Liver (tissue), 10 donors: ENCODE measurements at places on chromosomes 2 and 18. TPM values are rescaled to one million over a fixed set of nuclear protein-coding genes. Genes with fewer than 3 reads are reported as not detected.

GRCh38 chr2:152613235-152613634 is 104.0 kb downstream of the PRPF40A start:
- DNase-seq = no peak

DNA sequence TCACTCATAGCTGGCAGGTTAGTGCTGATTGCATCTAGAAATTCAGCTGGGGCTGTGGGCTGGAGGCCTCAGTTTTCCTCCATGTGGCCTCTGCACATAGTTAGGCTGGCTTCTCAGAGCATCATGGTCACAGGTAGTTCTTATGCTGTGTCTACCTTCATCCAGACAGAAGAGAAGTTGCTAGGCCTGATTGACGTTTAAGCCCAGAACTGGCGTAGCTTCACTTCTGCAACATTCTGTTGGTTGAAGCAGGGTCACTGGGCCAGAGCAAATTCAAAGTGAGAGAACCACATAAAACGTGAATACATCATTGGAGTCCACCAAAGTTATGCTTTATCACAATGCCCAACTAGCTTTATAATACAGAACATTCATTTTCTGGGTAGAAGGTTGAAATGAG is 116.0 kb downstream of the SPP2 start:
- DNase-seq = no peak

BCL2 gene
- 3.9 TPM for total RNA-seq

DNA sequence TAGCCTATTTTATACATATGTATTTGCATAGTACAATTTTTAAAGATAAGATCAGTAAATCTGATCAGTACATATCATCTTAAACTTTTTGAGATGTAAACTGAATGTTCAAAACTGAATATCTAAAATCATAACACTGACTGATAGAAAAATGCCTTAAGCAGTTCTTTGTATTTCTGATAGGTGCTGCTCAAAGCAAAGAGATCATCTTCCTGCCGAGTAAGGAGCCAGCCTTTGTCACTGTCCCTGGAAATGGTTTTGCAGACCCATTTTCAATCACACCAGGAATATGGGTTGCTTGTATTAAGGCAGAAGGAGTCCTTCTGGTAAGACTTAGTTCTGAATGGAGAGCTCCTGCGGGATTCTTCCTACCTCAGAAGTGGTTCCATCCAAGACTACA is 135.0 kb downstream of the LAMA3 start:
- DNase-seq = no peak

DNA sequence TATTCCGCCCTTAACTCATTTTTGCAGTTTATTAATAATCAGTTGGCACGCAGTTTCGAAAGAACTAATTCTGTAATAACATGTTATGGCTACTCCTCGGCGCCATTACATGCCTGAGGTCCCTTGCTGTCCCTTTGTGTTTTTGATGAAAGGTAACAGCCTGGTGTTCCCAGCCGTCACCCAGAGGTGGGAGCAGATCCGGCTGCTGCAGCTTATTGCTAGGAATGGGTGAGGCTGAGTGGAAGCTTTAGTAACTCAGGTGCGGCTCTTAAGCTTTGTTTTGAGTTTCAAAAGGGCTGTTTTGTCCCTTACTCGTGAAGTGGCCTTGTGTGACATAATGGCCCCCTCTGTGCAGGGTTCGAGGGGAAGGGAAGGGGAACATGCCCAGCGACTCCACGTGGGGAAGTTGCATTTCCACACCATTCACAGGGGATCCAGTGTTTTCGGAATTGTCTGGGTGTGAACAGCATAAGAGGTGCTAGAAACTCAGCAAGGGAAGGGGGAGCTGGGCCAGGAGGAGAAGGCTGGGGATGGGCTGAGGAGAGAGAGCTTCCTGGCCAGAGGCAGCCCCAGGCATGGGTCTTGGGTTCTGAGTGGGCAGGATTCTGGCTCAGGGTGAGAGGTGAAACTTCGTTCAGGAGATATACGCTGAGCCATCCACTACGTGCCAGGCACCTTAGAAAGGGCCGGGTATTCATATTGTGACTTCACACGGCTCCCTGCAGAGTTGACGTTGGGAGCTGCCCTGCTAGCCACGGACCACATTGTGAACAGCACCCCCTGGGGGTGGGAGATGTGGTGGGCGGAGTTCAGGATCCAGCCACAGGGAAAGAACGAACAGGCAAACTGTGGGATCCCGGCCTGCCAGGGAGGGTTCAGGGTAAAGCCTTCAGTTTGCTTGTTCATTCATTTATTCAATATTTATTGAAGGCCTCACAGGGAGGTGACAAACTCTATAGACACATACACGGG is 84.4 kb downstream of the TGOLN2 start:
- peak; percentile 68 for DNase-seq

TEX261 gene
- 15.0 TPM for total RNA-seq

DNA sequence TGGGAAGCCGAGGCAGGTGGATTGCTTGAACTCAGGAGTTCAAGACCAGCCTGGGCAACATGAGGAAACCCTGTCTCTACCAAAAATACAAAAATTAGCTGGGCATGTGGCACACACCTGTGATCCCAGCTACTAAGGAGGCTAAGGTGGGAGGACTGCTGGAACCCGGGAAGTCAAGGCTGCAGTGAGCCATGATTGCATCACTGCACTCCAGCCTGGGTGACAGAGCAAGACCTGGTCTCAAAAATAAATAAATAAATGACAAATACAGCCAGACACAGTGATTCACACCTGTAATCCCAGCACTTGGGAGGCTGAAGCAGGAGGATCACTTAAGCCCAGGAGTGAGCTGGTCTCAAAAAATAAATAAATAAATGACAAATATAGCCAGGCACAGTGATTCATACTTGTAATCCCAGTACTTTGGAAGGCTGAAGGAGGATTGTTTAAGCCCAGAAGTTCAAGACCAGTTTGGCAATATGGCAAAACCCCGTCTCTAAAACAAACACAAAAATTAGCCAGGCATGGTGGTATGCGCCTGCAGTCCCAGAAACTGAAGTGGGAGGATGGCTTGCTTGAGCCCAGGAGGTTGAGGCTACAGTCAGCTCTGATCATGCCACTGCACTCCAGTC is 6.2 kb downstream of the KANSL3 start:
- no peak for DNase-seq

GRCh38 chr2:191020742-191021381 is 6.9 kb upstream of the STAT1 start:
- peak; percentile 63 for DNase-seq

- no peak for DNase-seq
Measured at GRCh38 chr2:19554520-19554919, 196.1 kb upstream of the OSR1 start.

DNA sequence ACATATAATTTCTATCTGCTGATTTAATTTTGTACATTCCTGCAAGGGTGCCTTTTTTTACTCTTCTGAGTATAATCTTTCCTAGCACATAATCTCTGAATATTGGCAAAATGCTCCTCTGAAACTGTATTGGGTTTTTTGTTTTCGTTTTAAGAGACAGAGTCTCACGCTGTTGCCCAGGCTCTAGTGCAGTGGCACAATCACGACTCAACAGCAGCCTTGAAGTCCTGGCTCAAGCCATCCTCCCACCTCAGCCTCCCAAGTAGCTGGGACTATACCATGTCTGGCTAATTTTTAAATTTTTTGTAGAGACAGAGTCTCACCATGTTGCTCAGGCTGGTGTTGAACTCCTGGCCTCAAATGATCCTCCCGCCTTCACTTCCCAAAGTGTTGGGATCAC is 104.9 kb downstream of the SPTBN1 start:
- no peak for DNase-seq

DNA sequence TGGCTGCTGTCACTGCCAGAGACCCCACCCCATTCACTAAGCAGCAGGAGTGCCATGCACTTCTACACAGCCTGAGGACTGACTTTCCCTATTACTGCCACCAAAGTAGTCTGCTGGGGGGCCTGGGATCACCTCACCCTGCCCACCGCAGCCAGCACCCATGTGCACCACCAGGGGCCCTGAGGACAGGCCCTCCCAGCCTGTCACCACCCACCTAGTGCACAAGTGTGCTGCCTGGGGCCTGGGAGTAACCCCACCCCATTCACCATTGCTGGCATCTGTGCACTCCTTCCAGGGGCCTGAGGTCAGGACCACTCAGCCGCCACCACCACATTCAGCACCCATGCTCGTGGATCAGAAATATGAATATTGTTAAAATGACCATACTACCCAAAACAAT is 247.8 kb upstream of the NCKAP5 start:
- no peak for DNase-seq

SERPINB11 gene
- total RNA-seq = not detected
